Activated CD8-positive, alpha-beta memory T cell treated with anti-CD3 and anti-CD28 coated beads for 1 hour (primary cell): ENCODE measurements at places on chromosomes 3 and 15.

GRCh38 chr3:71512000-71512399 is 71.5 kb downstream of the FOXP1 start:
- DNase-seq: no peak

DNA sequence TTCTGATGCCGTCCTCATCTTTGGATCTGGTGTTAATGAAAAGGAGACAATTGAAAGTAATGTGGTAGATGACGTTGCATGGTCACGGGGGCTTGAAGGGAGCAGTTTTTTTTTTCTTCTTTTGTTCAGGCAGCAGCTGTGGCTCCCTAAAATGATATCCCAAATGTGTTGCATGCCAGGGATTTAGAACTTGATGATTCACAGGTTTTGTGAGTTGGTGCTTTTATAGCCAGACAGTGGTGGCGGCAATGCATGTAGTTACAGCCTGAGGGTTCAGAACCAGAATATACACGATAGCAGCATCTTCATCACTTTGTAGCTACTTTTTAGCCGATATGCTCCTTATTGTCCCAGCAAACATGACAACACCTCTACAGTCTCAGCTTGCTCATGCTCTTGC is 133.4 kb downstream of the CHST2 start:
- DNase-seq: no peak

DNA sequence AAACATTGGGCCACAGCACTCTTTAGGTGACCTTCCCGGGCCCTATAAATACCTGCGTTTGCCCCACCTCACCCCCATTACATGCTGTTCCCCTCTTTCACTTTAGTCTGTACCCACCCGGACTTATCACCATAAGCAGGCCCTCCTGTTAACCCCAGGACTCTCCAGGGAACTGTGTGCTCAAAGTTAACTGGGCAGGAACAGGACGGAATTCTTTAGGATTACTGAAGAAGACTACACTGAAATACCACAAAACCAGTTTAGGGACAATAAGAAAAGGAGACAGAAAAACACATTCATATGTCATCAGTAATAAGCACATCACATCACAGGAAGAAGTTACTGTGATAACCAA is 45.5 kb downstream of the FSIP1 start:
- no peak for DNase-seq

GRCh38 chr3:111681661-111682426 is 86.7 kb upstream of the ZBED2 start:
- no peak for DNase-seq

- no peak for DNase-seq
These were observed 6.8 kb upstream of the RARRES1 start for GRCh38 chr3:158739078-158739477.

GRCh38 chr15:77533578-77534430 is 98.9 kb downstream of the LINGO1 start:
- DNase-seq: no peak
